ENCODE measurements at places on chromosomes 6 and 20.
A peak's percentile ranks its signal among the peaks of the same experiment; 100 is the strongest.

GRCh38 chr6:30840084-30840934, 44.0 kb upstream of the DDR1 start:
- no peak for DNase-seq

DNA sequence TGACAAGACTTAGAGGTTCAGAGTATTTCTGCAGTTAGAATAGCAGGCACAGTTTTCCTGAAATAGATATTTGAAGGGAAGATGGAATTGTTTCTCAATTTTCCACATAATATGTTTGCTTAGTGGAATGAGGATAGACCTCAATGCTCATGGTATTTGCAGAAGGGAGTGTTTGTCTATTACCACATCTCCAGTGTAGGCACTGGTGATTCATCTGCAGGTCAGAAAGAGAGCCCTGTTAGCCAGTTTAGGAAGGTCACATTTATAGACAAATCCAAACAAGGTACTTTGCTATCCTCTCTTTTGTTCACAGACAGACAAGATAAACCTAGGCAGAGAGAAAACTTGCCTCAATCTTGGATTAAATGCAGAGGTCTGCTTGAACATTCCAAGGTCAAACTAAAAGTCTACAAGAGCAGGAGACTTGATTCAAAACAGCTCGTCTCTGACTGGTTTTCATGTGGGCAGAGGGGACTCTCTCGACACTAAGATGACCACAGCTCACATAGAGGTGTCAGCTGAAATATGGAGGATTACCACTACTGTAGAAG, 22.8 kb downstream of the ISM1 start:
- DNase-seq = no peak

DNA sequence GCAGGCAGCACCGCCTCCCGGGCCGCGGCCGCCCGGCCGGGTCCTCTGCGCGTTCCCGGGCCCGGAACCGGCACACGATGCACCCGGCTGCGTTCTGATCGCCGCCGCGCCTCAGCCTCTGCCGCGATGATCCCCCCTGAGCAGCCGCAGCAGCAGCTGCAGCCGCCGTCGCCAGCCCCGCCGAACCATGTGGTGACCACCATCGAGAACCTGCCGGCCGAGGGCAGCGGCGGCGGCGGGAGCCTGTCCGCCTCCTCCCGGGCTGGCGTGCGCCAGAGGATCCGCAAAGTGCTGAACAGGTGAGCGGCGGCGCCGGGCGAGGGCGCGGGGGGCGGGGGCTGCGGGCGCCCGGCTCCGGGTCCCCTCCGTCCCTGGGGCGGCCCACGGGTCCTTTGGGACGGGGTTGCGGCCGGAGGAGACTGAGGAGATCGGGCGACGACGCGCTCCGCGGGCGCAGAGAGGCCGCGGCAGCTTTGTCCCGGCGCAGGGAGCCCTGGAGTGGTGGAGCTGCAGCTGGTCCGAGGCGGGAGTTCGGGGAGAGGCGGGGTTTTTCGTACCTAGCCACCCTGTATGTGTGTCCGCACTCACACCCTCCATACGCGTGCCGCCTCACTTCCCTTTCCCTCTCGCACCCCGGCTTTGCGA, 659 bp downstream of the SLC35F1 start:
- DNase-seq = peak; percentile 13

GRCh38 chr6:2072453-2072852, 173.0 kb downstream of the GMDS start:
- DNase-seq = no peak

GRCh38 chr6:134752445-134752844, 197.5 kb downstream of the ALDH8A1 start:
- no peak for DNase-seq

DNA sequence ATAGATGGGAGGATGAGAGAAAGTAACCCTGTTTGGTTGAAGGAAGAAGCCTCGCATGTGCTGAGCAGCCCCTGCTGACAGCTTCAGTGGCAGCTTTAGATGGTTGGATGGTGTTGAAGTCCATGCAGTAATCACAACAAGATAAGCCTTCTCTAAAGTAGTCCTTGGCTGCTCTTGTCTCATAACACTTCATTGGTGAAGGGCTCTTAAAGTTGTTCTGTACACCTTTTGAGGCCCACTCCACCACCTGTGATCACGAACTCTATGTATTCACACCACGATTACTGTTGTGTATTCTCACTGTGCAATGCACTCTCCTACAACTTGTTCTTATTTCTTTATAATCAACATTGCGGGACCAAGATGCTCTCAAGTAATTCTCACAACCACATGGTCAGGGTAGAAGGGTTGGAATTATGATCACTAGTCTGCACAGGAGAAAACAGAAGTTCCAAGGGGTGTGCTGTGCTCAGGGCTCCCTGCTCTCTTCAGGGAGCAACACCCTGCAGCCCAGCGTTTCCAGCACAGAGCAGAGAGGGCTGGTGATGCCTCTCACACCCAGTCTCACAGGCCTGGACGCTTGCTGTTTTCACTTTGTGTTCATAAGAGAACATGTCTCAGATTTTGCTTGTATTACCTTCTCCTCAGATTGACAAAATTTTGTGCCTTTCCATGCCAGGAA, 294.4 kb downstream of the SMOC2 start:
- no peak for DNase-seq

GRCh38 chr6:17714177-17714576, 7.5 kb upstream of the NUP153 start:
- no peak for DNase-seq

GRCh38 chr6:165872311-165872710, 209.3 kb upstream of the PDE10A start:
- DNase-seq = no peak

DNA sequence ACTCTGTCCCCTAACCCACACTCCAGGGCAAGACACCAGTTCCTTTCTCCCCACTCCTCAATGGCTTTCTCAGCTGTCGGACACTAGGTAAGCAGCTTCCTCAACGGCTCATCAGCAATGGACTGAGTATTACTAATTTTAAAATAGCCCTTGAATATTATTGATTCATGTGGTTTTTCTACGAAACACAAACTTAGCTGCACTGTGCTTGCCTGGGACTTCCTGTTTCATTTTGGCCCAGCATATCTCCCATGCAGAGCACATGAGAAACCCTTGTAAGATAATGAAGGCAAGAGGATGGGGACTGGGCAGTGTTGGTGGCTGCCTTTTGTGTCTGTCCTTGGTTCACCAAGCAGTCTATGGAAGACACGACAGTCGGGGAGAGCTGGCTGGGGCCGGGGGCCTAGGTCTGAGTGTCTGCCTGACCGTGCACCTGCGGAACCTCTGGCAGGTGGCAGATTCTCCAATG, 48.9 kb downstream of the RNASET2 start:
- no peak for DNase-seq

DNA sequence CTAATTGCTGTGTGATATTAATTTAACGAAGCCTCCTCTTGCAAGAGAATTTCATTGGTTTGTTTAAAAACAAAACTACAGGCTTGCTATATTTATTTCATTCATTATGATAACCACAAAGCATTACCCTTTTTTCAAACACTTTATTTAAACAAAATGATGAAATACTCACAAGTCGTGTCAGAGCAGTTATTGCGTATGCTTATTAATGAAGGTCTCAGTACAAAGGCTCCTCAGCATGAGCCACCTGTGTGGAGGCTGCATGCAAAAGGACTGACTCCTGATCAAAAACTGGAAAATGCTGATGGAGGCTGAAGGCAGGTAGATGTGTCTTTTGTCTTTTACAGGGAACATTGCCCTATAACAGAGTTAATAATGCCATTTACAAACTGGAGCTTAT, 130.5 kb downstream of the CRYBG1 start:
- DNase-seq = no peak

DNA sequence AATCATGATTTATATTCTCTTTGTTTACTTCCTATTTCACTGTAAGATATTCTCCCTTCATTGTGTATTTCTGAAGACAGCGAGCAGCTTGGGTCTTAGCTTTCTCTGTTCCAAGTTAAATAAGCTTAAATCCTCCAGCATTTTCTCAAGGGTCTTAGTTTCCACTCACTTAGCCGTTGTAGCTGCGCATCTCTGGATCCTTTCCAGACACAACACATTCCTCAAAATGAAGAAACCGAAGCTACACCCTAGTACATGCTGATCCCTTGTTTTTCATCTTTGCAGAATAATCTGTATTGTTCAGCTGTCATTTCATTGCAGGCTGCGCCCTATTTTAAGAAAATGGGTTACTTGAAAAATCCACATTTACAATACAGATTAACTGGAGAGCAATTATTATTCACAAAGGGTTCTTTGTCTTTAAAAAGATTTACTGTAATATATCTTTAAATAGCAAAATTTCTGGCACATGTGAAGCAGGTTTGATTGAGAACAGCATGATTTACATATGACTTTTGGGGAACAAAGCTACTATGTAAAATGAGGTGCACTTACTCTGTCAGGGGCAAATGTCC, 375.8 kb downstream of the QKI start:
- peak; percentile 60 for DNase-seq

DNA sequence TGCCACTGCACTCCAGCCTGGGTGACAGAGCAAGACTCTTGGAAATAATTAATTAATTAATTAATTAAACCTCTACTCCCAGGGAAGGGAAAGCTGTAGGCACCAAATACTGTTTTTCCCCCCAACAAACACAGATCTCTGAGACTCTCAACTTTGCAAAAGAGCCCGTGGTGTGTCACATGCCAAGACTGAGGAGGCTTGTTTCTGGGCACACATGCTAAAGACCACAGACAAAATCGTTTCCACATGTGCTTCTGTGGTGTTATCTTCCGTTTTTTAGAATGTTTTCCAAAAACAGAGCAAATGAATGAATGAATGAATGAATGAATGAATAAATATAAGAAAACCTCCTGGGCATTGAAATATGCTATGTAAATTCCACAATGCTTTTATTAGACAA, 55.6 kb upstream of the ATXN1 start:
- no peak for DNase-seq

- DNase-seq = no peak
Observed at GRCh38 chr6:66128243-66128642, 421.2 kb upstream of the EYS start.

- DNase-seq = no peak
Observed at GRCh38 chr20:25125636-25126035, 43.7 kb upstream of the VSX1 start.

DNA sequence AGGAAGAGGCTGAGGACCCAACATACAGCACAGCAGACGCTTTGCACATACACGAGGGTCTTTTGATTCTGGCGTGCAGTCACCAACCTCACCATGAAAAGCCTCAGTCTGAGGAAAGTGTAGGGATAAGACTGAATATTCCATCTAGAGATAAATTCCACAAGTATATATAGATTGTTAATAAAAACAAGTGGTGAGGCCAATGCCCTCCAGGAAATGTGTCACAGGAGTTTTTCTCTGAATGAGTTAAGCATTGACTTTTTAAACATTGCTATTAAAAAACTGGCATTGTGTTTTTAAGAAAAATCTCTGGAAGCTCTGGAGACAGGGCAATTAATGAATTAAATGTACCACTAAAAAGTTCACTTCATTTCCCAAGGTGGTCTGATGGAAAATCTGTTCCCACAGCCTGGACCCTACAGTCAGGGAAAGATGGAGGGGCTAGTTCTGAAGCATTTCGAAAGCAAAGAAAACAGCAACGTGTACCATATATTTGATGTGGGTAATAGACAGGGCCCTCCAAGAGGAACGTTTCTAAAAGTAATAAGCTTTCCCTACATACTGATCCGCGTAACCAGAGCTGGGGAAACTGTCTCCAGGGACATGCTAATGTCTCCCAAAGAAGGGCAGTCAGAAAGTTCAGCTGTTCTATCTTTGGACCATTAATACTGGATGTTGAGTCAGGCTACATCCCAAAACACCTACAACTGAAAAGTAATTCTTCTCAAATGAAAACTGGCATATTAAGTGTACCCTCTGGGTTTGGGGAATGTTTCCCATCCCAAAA, 301.1 kb downstream of the FOXC1 start:
- DNase-seq = peak; percentile 17

DNA sequence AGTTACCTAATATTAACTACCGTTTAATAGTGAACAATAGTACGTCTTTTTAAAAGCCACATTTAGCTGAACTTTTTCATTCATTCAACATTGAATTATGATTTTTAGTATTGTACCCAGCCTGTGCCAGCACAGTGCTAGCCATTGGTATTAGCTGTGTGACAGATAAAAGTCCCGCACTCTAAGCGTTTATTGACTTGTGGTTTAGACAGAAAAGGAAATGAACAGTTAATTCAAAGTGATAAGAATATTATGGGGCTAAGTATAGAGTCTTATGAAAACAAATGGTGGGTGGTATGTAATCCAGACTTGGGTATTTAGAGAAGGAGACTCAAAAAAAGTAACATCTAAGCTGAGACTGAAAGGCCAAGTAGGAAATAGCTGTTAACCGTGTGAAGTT, 202.3 kb downstream of the RPS12 start:
- no peak for DNase-seq

GRCh38 chr20:24960861-24961260, 11.8 kb downstream of the CST7 start:
- no peak for DNase-seq

DNA sequence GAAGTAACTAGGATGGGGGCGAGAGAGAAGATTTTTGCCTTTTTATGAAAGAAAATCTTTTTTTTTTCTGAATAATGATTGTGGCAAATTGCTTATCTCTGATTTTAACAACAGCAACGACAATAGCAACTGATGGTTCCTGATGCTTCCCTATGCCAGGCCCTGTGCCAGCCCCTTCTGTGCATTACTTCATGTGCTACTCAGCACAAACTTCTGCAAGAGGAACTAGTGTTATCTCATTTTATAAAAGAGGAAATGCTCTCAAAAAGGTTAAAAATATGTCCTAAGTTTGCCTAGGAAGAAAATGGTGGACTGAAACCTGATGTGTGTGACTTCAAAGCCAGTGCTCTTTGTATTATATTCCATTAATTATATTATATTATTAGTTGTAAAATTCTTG, 74.0 kb upstream of the RALGAPA2 start:
- DNase-seq = no peak

DNA sequence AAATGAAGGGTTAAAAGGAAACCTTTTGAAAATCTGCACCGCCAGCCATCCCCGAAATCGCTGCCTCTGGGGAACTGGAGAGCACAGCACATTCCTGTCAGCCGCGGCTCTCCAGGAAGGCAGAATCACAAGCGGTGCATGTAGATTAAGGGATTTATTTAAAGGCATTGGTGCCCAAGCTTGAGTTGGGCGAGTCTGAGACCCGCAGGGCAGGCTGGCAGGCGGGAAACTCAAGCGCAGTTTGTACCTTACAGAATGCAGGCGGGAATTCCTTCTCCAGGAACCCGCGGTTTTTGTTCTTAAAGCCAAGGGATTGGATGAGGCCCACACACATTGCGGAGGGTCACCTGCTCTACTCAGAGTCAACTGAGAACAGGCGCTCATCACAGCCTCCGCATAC, 10.8 kb downstream of the GPR31 start:
- no peak for DNase-seq

DNA sequence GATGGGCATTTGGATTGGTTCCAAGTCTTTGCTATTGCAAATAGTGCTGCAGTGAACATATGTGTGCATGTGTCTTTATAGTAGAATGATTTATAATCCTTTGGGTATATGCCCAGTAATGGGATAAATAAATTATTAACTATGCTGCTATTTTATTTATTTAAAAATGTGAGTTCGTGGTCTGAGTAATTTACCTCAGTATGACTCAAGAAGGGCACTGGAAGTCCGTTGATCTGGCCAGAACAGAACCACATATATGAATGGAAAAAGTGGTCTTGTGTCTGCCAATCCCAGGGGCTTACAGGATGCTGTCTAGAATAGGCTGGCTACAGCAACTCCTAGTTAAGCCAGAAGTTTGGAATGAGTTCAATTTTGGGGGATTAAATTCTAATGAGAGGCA, 27.6 kb upstream of the HLA-C start:
- no peak for DNase-seq

Data from NCI-H524 (cell line).